Esophagus squamous epithelium (tissue), 5 donors: ENCODE measurements at places on chromosomes 16 and 17.

- H3K4me3 ChIP-seq: no peak overlapping the region
- no peak for DNase-seq
- peaks cover 4% of the 10 kb centered on the region for H3K4me1 ChIP-seq
- no peaks in the 10 kb centered on the region for H3K36me3 ChIP-seq
- no peaks in the 10 kb centered on the region for H3K27me3 ChIP-seq
Observed at GRCh38 chr17:31004160-31004559, 33.3 kb downstream of the RNF135 start.

GRCh38 chr16:86227801-86228200 lies 282.5 kb upstream of the FOXF1 start:
- H3K27ac ChIP-seq: no peak overlapping the region
- H3K4me1 ChIP-seq: no peaks in the 10 kb centered on the region
- H3K27me3 ChIP-seq: no peaks in the 10 kb centered on the region
- DNase-seq: no peak
- no peak overlapping the region for H3K4me3 ChIP-seq

- no peaks in the 10 kb centered on the region for H3K36me3 ChIP-seq
- H3K27me3 ChIP-seq: no peaks in the 10 kb centered on the region
- H3K4me1 ChIP-seq: peaks cover 3% of the 10 kb centered on the region
- no peak overlapping the region for H3K4me3 ChIP-seq
- no peak for DNase-seq
Observed at GRCh38 chr17:35717475-35717874, 14.0 kb upstream of the RASL10B start.

- no peak overlapping the region for H3K27ac ChIP-seq
- peaks cover 65% of the 10 kb centered on the region for H3K27me3 ChIP-seq
- no peak overlapping the region for H3K4me3 ChIP-seq
- H3K36me3 ChIP-seq: no peaks in the 10 kb centered on the region
- DNase-seq: no peak
Observed at GRCh38 chr17:6710317-6710716, 2.9 kb downstream of the SLC13A5 start.

DNA sequence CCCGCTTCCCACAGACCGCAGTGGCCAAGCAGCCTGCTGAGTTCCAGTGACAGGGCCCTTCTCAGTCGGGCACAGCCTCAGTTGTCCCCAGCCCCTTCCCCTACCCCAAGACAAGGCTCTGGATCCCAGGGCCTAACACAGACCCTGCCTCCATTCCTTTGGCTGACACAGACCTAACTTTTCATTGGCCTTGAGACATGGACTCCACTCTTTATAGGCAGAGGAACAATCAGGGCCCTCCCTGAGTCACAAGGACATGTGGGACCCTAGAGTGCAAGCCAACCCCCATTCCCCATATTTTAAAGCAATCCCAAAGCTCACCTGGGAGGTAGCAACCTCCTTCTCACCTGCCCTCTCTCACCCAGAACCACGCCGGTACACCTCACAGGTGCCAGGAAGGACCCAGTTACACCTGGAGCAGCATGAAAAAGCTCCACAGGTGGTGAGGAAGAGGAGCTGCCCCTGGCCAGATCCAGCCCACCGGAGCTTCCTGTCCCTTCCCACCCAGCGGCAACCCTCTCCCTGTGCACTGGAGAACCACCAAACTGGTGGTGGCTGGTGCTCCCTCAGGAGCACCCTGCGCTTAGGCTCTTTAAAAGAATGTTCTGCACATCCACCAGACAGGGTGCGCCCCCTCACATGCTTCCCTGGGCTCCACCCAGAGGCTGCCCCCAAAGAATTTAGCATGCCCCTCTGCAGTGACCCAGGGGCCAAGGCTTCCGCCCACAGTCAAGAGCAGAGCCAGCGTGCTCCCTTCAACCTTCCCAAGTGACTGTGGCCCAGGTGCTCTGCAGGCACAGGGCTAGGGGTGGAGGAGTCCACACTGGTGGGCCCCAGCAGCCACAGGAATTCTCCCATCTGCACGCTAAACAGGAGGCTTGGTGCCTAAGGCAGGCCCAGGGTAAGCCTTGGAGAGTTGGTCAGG lies 3.4 kb downstream of the MNT start:
- H3K4me3 ChIP-seq: peak overlapping the region; percentile 34
- peak overlapping the region; percentile 100 for H3K27ac ChIP-seq
- H3K27me3 ChIP-seq: no peaks in the 10 kb centered on the region
- H3K36me3 ChIP-seq: peaks cover 4% of the 10 kb centered on the region

DNA sequence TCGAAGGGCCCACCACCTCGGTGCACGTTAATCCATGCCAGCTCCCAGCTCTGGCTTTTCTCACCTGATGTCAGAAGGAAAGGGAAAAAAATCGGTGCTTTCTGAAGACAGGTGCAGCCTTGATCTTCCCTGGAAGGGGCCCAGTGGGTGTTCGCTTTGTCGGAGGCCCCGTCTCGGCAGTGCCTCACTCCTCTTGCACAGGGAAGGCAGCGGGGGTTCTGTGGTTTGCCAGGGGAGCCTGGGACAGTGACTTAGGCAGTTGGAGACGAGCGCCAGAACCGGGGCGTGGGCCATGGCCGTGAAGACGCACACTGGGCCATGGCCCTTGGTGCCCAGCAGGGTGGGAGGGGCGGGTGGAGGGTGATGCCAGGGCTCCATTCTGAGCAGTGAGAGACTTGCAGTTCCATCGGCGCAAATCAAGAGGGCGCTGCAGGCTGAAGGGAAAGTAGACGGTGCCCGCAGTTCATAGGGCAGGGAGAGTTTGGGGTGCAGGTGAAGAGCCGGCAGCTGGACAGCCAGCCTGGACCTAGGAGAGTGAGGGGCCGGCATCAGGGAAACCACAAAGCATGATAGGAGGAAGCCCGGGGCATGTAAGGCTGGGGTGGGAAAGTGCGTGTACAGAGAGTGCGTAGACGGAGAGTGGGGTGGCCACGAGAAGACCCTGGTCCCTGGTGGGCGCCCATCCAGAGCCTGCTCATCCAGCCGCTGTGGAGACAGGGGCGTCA lies 101.3 kb upstream of the CHMP6 start:
- DNase-seq: no peak
- peaks cover 4% of the 10 kb centered on the region for H3K4me1 ChIP-seq
- no peaks in the 10 kb centered on the region for H3K27me3 ChIP-seq

- no peak for DNase-seq
- no peak overlapping the region for H3K4me3 ChIP-seq
- H3K27me3 ChIP-seq: no peaks in the 10 kb centered on the region
Observed at GRCh38 chr16:68371706-68372380, 61.0 kb downstream of the PRMT7 start.

DNA sequence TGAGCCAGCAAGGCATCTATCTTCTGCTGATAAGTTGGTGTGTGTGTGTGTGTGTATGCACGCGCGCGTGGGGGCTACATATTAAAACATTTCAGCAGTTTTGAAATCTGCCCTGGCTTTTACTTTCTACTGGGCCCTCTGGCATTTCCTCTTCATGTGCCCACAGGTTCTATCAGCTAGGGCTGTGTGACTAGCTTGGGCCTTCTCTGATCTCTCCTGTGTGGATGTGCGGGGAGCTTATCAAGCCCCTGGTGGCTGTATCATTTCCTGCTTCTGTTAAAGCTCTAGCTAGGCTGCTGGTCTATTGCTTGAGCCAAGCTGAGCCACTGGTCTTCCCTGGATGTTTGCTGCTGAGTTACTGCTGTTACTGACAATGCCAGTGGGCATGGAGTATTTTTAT lies 132.5 kb downstream of the AATF start:
- H3K4me3 ChIP-seq: no peak overlapping the region
- H3K4me1 ChIP-seq: no peaks in the 10 kb centered on the region
- H3K36me3 ChIP-seq: peaks cover under 1% of the 10 kb centered on the region

DNA sequence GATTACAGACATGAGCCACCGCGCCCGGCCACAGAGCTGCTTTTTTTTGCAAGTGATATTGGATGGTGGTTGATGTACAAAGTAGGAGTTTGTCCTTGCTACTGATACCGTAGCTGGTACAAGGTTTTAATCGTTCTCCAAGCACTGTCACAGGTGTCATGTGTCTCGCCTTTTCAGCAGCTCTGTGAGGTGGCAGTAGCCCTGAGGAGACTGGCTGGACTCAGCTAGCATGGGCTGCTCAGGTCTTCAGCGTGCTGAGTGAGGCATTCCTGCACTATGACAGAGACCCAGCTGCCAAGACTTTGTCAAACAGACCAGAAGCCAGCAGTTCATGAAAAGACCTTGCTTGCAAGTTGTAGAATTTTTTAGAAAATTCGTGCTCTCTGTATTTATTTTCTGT lies 7.2 kb downstream of the WWOX start:
- peaks cover 33% of the 10 kb centered on the region for H3K36me3 ChIP-seq
- H3K27me3 ChIP-seq: no peaks in the 10 kb centered on the region
- no peak for DNase-seq
- H3K27ac ChIP-seq: no peak overlapping the region
- no peak overlapping the region for H3K4me3 ChIP-seq

GRCh38 chr16:49277766-49278566 lies 3.7 kb downstream of the CBLN1 start:
- H3K27me3 ChIP-seq: peaks cover 17% of the 10 kb centered on the region
- peak overlapping the region; percentile 31 for H3K4me3 ChIP-seq
- H3K4me1 ChIP-seq: peaks cover 6% of the 10 kb centered on the region
- DNase-seq: no peak
- H3K27ac ChIP-seq: no peak overlapping the region
- no peaks in the 10 kb centered on the region for H3K36me3 ChIP-seq

DNA sequence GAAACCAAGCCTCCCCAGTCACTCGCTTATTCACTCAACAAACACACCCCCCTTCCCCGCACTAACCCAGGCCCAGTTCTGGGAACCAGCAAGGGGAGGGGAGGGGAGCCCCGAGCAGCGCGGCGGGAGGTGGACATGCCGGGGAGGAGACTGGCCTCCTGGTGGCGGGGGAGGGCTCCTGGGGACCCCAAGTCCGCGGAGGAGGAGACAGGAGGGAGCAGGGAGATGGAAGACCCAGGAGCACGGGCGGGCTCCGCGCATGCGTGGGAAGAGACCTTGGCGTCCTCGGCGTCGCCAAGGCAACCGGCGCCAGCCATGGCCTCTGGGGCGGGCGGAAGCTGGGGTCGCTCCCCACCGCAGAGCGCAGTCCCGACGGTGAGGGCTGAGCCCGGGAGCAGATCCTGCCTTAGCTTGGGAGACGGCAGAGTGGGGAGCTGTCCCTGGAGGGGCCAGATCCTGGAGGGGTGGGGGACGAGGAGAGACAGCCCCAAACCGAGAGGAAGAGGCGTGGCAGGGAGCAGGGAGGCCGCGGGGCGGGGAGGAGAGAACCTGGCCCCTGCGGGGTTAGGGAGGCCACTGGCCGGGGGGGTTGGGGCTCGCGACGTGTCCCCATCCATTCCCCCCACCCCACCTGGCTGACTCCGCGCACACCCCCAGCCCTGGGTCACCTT lies at the start of gene PRR29:
PRR29 (plus strand) TSS at position 302 of the 671 bp plus-strand sequence; CDS start at position 316, 14 bp downstream.
- H3K27ac ChIP-seq: peak within 1 kb of the TSS; percentile 1
- H3K4me3 ChIP-seq: peak within 1 kb of the TSS; percentile 68
- peaks cover 68% of the 10 kb centered on the region for H3K27me3 ChIP-seq
- peaks cover 23% of the 10 kb centered on the region for H3K4me1 ChIP-seq
- H3K36me3 ChIP-seq: no peaks in the 10 kb centered on the region
- DNase-seq: no peak

GRCh38 chr16:88764913-88765349 lies 20.1 kb downstream of the PIEZO1 start:
- no peak overlapping the region for H3K4me3 ChIP-seq
- no peaks in the 10 kb centered on the region for H3K27me3 ChIP-seq
- H3K27ac ChIP-seq: no peak overlapping the region
- H3K4me1 ChIP-seq: peaks cover 43% of the 10 kb centered on the region
- H3K36me3 ChIP-seq: no peaks in the 10 kb centered on the region
- no peak for DNase-seq

GRCh38 chr17:75331671-75332070 lies 42.4 kb upstream of the SLC25A19 start:
- no peaks in the 10 kb centered on the region for H3K4me1 ChIP-seq
- H3K36me3 ChIP-seq: no peaks in the 10 kb centered on the region
- DNase-seq: no peak
- H3K27me3 ChIP-seq: no peaks in the 10 kb centered on the region
- H3K4me3 ChIP-seq: no peak overlapping the region
- no peak overlapping the region for H3K27ac ChIP-seq

DNA sequence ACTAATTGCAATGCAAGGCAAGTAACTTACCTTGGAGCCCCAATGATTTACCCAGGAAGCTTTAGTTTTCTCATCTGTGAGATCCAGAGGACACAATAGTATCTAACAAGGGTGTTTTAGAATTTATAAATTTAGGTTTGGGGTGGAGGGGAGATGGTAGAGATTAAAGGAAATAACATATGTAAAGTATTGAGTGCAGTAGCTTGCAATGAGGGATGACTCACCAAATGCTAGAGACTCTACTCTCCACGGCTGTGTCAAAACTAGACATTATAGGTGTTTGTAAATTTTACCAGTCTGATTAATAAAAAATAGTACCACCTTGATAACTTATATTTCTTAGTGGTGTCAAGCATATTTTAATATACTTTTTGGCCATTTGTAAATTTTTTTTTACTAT lies 3.7 kb upstream of the ABCA9 start:
- no peaks in the 10 kb centered on the region for H3K27me3 ChIP-seq
- no peak overlapping the region for H3K27ac ChIP-seq
- no peak overlapping the region for H3K4me3 ChIP-seq
- no peak for DNase-seq
- no peaks in the 10 kb centered on the region for H3K4me1 ChIP-seq

- H3K27ac ChIP-seq: no peak overlapping the region
- H3K36me3 ChIP-seq: no peaks in the 10 kb centered on the region
- no peak for DNase-seq
- H3K27me3 ChIP-seq: no peaks in the 10 kb centered on the region
- H3K4me3 ChIP-seq: no peak overlapping the region
Observed at GRCh38 chr17:9982159-9982558, 77.1 kb upstream of the RCVRN start.

- H3K27ac ChIP-seq: peak overlapping the region; percentile 94
- DNase-seq: no peak
- H3K4me1 ChIP-seq: peaks cover 100% of the 10 kb centered on the region
- peaks cover 16% of the 10 kb centered on the region for H3K36me3 ChIP-seq
- H3K27me3 ChIP-seq: no peaks in the 10 kb centered on the region
- H3K4me3 ChIP-seq: peak overlapping the region; percentile 4
Observed at GRCh38 chr17:45307290-45308015, 9.4 kb downstream of the MAP3K14 start.

DNA sequence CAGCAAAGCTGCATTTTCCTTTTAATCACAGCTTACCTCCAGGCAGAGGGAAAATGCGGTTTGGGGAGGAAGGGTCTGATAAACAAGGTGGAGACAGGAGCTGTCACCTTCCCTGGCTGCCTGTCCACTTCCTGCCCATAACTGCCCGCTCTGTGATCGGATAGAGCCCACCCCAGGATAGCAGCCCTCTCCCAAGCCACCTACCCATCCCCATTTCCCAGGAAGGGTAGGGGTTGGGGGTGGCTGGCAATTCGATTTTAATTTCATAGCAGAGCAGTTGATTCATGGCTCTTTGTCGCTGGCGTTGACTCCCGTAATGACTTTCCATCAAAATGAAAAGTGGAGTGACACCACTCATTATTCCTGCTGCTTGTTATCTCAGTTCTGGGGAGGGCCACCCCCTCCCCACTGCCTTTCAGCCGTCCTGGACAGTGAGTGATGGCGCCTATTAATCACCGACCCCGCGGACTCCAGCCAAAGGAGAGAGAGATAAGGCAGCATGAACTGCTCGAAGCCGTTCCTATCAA lies 11.2 kb downstream of the CDK5RAP3 start:
- DNase-seq: no peak
- no peaks in the 10 kb centered on the region for H3K27me3 ChIP-seq
- H3K27ac ChIP-seq: no peak overlapping the region
- no peak overlapping the region for H3K4me3 ChIP-seq

- H3K27ac ChIP-seq: no peak overlapping the region
- H3K4me3 ChIP-seq: no peak overlapping the region
- H3K4me1 ChIP-seq: peaks cover 5% of the 10 kb centered on the region
- H3K27me3 ChIP-seq: no peaks in the 10 kb centered on the region
Observed at GRCh38 chr17:77824780-77825280, 133.7 kb upstream of the TNRC6C start.
